ENCODE measurements at places on chromosomes 7 and 10.

DNA sequence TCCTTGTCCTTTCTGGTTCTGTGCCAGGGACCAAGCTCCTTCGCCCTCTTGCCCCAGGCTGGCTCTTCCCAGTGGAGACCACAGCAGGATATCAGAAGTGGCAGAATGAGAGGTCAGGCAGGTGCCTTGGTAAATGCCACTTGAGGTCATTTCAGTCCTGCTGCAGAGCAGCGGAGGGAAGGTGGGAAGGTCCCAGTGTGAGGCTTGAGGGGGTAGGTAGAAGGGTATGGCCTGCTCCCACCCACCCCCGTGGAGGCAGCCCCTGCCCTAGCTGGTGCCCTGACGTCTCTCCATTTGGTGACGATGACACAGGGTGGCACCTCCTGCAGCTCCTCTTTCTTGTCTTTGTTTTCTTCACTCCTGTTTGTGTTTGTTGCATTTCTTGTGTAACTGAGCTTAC lies 538.8 kb downstream of the TCERG1L start:
- DNase-seq: no peak

- DNase-seq: no peak
Measured at GRCh38 chr10:34816501-34817002, 1.5 kb upstream of the PARD3 start.

DNA sequence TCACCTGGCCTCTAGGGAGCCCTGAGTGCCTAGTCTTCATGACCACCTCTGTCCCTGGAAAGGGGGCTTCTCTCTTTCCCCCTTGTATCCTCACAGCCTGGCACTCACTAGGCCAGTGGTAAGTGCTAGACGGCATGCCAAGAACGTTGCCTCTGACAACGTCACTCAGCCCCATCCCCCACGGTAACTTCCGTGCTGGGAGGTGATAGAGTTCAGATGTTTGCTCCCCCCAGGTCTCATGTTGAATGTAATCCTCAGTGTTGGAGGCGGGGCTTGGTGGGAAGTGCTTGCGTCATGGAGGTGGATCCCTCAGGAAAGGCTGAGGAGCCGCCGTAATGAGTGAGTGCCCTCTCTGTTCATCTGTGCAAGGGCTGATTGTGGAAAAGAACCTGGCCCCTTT lies 343.3 kb upstream of the MKI67 start:
- DNase-seq: no peak

GRCh38 chr10:79031723-79032122 lies 37.0 kb upstream of the ZMIZ1 start:
- no peak for DNase-seq

DNA sequence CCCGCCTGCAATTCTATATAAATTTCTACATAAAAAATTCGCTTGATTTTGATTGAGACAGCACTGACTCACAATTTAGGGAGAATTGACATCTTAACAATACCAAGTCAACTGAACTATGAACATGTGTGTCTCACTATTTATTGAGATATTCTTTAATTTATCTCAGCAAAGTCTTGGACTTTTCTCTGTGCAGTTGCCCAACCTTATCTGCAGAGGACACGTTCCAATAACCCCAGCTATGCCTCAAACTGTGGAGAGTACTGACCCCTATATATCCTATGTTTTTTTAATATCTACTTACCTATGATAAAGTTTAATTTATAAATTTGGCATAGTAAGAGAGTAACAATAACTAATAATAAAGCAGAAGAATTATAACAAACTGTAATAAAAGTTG lies 69.4 kb upstream of the PIP4K2A start:
- DNase-seq: no peak

Measured in A172 (cell line).